ENCODE measurements at places on chromosomes 1 and 21.

- DNase-seq: no peak
Observed at GRCh38 chr1:72693376-72693775, 411.0 kb upstream of the NEGR1 start.

DNA sequence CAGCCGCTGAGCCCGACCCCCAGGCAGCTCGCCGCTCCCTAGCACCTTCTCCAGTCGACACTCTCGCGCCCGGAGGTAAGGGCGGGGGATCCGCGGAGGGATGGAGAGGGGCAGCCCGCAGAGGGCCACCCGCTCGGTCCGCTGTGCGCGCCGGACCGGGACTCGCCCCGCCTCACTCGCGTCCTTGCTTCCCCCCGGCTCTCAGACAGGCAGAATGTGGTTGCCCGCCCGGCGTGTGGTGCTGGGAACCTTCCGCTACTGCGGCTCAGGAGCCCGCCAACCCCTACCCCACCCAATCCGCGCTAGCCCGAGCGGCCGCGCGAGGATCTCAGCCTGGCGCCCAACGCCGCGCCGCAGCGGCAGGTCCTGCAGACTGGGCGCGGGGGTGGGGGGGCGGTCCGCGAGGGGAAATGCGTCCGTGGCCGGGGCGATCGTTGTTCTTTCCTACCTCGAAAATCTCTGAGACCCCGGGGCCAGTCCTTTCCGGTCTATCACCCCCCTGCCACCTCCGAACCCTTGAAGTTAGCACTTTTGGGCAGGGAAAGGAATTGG lies 404 bp downstream of the LRRC8C start:
- peak; percentile 82 for DNase-seq

GRCh38 chr1:88528792-88529191 lies 155.3 kb upstream of the PKN2 start:
- DNase-seq: no peak

- no peak for DNase-seq
Observed at GRCh38 chr1:111202707-111203623, 2.5 kb upstream of the DENND2D start.

- no peak for DNase-seq
Observed at GRCh38 chr1:11531314-11531870, 52.4 kb downstream of the DISP3 start.

- DNase-seq: no peak
Observed at GRCh38 chr1:101262060-101262459, 25.2 kb downstream of the S1PR1 start.

DNA sequence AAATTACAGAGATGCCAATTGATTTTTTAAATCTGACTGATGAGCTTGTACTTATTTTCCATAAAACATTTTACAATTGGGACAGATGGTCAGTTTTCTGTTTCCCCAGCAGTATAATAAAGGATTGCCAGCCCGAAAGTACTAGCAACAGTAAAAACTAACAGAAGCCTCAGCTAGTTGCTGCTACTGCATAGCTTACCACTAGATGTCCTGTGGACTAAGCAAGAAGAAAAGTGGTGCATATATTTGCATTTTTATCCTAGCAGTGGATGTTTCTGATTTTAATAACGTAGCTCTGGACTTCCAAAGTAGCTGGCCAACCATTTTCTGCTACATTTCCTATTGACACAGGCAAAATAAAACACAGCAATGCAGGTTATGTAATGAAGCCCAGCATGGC lies 241.5 kb downstream of the BARHL2 start:
- DNase-seq: no peak

GRCh38 chr1:198199105-198199504 lies 42.3 kb downstream of the NEK7 start:
- DNase-seq: no peak

- no peak for DNase-seq
Observed at GRCh38 chr21:31364253-31364945, 20.3 kb upstream of the TIAM1 start.

DNA sequence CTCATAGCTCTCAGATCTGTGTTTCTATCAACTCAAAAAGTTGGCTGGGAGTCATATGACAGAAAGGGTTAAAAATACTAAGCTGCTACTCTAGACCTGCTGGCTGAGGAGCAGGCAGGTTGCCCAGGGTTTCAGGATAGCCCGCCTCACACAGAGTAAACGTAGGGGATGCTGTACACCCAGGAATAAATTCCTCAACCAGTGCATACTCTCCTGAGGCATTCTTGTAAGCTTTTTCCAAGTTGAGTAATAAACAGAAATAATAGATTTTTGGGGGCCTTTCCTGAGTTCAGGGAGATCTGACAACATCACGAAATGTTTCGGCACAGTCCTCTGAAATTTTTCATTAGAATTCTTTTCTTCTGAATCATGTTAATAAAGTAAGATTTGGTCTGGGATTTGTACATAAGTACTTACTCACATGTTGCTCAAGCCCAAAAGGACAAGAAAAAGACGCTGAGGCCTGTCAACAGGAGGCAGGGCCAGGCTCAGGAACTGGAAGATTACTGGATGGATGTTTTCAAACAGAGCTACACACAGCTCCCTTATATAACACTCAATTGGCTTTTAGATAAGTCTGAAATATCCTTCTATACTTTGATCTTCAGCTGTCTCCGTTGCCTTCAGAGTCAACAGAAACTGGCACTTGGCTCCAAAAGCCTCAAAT lies 41.0 kb downstream of the TGFBR3 start:
- DNase-seq: no peak
